HS-27A (cell line): ENCODE measurements at places on chromosomes 1 and 21.

DNA sequence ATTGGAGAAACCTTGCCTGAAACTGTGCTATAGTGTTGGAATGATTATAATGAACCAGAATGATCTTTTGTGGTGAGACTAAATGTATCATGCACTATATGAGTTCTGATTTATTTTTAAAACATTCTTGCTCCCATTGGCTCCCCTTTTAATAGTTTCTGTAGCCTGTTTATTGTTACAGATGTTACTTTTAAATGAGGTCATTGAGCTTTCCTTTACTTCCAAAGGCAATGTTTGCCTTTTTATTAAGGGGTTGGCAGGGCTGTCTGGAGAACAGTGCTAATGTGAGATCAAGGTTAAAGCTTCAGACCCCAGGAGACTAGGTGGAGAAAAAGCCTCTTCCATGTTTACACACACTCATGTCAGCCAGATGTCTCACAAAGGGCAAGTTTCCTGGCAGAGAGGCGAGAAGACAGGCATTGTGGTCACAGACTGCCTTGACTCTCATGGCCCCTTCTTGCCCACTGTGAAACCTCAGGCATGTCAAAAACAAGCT, 120.6 kb upstream of the RAVER2 start:
- DNase-seq, result no peak

- no peak for DNase-seq
These were observed 91.8 kb upstream of the GJB5 start for GRCh38 chr1:34663031-34663430.

- DNase-seq, result peak; percentile 72
These were observed 24.3 kb downstream of the WNT2B start for GRCh38 chr1:112533029-112533428.

DNA sequence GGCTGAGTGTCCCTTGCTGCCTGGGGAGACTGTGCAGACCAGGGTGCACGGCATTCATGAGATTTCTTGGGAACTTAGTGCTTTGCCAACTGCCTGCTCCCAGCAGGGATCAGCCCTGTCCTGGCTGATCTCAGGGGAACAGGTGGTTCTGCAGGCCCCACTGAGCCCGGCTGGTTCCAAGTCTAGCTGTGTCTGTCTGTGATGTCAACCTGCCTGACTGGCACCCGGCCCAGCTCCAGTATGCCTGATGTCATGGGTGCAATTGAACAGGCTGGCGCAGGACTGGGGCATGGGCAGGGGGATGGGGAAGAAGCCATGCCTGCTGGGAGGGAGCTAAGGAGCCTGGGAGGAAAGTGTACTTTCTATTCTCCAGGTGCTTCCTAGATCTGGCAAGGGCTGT, 227.1 kb downstream of the GRIK3 start:
- no peak for DNase-seq

DNA sequence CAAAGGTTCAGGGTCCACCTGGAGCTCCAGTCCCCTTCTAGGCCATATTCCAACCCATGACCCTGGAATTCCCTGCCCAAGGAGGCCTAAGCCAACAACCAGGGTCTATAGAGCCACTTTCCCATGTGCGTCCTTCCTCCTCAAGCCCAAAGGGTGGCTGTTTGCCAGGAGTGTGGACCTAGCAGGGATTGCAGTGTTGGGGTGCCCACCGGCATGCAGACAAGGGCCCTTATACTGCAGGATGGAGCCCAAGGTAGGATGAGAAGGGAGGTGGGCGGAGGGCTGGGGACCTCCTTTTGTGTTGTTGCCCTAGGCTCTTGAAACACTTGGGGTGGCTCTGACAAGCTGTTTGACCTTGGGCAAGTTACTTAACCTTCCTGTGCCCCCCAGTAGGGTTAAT, 19.7 kb upstream of the ADGRB2 start:
- DNase-seq, result no peak

- DNase-seq, result no peak
These were observed 2.9 kb upstream of the PRAMEF12 start for GRCh38 chr1:12770620-12771019.

DNA sequence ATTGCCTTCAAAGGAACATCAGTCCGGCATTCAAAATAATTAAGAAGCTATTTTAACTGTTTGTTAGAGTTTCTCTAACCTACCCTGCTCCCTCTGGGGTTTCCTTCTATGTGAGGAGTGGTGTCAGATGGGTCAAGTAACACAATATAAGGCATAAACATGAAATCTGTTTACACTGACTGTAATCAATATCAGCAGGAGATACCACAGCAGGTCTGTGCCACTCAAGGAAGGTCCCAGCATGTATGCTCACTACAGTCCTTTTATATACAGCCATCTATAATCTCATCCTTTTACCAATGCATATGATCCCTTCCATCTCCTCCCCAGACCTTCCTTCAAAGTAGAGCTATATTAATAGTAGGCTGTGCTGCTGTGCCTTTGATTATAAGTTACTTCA, 25.4 kb downstream of the EEIG2 start:
- DNase-seq, result no peak

DNA sequence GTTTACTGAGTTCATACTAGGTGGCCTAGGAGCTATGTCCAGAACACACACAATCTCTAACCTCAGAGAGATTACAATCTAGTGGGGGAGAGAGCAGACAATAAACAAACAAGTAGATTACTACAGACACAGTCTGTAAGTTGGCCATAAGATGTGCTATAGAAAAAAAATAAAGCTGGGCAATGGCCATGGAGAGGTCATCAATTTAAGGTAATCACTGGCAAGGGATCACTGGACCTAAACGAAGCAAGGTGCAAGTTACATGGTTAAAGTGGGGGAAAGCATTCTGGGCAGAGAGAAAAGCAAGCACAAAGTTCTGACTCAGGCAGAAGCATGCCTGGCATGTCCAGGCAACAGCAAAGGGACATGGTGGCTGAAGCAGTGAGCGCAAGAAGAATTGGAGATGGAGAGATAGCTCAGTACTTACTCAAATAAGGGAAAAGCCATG, 147.0 kb downstream of the RERE start:
- no peak for DNase-seq

GRCh38 chr1:202063093-202063492, 52.7 kb downstream of the ELF3 start:
- DNase-seq, result no peak

GRCh38 chr1:26553942-26554682, 24.6 kb downstream of the RPS6KA1 start:
- no peak for DNase-seq

GRCh38 chr1:58524353-58524945, 22.1 kb downstream of the OMA1 start:
- DNase-seq, result no peak

- no peak for DNase-seq
These were observed 68.6 kb upstream of the ERRFI1 start for GRCh38 chr1:8094481-8095241.

GRCh38 chr1:221164029-221164428, 284.8 kb downstream of the HLX start:
- DNase-seq, result no peak

DNA sequence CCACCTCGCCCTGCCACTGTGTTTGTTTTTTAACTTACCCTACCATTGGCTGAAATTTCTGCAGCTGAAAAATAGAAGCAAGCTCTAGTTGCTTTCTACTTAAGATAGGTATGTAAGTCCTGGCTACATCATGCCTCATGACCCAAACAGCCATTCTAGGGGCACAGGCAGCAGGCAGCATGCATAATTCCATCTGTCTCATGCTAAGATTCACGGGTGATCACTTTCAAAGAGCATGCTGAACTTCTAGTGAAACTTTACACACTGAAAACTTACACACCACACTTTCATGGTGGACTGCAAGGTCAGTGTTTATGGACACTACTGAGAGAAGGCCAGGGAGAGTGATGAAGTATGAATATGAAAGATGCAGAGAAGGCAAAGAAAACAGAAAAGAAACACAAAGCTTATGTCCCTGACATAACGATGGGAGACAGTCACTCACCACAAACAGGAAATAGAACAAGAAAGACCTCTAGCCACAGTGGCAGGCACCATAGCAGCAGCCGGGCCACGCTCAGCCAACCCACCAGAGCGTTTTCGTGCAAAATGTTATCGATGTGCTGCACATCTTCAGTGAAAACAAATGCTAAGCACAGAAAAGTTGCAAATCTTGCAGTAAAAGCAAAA, 102.3 kb upstream of the TIAM1 start:
- DNase-seq, result no peak

DNA sequence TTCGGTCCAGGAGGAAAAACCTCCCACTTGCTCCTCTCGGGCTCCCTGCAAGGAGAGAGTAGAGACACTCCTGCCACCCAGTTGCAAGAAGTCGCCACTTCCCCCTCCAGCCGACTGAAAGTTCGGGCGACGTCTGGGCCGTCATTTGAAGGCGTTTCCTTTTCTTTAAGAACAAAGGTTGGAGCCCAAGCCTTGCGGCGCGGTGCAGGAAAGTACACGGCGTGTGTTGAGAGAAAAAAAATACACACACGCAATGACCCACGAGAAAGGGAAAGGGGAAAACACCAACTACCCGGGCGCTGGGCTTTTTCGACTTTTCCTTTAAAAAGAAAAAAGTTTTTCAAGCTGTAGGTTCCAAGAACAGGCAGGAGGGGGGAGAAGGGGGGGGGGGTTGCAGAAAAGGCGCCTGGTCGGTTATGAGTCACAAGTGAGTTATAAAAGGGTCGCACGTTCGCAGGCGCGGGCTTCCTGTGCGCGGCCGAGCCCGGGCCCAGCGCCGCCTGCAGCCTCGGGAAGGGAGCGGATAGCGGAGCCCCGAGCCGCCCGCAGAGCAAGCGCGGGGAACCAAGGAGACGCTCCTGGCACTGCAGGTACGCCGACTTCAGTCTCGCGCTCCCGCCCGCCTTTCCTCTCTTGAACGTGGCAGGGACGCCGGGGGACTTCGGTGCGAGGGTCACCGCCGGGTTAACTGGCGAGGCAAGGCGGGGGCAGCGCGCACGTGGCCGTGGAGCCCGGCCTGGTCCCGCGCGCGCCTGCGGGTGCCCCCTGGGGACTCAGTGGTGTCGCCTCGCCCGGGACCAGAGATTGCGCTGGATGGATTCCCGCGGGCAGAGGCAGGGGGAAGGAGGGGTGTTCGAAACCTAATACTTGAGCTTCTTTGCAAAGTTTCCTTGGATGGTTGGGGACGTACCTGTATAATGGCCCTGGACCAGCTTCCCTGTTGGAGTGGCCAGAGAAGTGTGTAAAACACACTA, 45.3 kb downstream of the MRPL39 start:
- peak; percentile 64 for DNase-seq

GRCh38 chr1:168288311-168289052, 7.8 kb downstream of the TBX19 start:
- no peak for DNase-seq

DNA sequence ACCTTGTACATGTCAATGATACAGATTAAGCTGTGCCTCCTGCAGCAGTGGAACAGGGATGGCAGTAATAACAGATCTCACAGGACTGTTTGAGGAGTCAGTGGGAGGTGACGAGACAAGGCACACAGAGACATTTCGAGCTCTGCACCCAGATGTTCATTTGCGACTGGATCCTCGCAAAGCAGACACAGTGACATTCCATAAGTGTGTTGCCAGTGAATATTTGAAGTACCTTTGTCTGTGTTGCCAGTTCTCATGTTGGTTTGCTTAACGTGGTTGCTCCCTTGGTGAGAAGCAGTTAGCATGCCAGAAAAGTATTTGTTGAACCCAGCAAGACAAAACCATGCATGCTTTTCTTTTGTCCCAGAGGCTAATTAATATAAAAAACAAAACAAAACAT, 67.0 kb downstream of the NID1 start:
- DNase-seq, result no peak

DNA sequence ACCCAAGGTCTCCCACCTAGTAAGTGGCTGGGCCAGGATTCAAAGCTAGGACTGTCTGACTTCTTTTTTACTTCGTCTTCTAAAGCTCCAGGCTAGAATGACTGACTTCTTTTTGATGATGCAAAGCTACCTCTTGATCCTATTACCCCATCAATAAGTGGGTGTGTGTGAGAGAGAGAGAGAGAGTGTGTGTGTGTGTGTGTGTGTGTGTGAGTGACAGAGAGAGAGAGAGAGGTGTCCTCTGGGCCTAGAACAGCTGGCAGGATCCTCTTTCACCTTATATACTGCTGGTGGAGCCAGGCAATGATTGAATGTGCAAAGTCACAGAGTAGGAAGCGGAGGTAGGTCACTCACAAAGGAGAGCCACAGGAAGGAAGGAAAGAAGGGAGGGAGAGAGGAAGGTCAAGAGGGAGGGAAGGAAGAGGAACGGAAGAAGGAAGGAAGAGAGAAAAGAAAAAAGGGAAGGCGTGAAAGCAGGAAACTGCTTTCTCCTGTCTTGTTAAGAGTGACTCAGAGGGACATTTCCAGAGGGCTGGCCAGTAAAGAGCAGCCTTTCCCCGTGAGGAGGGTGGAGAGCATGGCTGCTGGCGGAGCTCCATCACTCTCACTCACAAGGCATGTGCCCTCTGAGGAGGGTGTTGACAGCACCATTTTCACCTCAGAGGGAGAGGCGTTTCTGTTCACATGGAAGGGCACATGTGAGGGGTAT, 68.9 kb downstream of the CDC7 start:
- DNase-seq, result peak; percentile 92

DNA sequence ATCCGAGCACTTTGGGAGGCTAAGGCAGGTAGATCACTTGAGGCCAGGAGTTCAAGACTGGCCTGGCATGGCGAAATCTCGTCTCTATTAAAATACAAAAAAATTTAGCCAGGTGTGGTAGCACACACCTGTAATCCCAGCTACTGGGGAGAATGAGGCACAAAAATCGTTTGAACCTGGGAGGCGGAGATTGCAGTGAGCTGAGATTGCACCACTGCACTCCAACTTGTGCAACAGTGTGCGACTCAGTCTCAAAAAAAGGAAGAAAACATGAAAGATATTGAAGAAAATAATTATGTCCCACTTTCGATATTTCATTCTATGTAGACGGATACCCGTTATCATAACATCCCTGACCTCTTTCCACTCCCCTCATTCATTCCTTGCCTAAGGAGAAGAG, 19.2 kb downstream of the TUT4 start:
- no peak for DNase-seq

GRCh38 chr1:155085504-155086127, 7.0 kb downstream of the EFNA3 start:
- DNase-seq, result no peak

GRCh38 chr1:71170925-71171324, 90.1 kb upstream of the ZRANB2 start:
- DNase-seq, result no peak

GRCh38 chr1:206633708-206634121, 1.6 kb upstream of the DYRK3 start:
- no peak for DNase-seq

DNA sequence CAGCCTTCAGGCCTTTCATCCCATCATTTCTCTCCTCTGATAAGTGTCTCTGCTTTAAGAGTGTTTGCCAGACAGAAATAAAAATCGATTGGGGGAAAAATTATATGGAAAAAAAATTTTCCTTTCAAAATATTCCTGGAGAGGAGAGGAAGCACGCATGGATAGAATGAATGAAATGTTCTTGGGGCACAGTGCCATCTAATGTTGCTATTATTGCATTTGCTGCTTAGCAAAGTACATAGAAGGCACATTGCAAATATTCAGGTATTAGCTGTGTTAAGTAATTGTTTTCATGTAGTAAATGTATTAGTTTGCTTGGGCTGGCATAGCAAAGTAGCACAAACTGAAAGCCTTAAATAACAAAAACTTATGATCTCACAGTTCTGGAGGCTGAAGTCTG, 18.1 kb downstream of the B3GALT5 start:
- no peak for DNase-seq

GRCh38 chr1:48251323-48251722, 28.8 kb downstream of the SLC5A9 start:
- no peak for DNase-seq

GRCh38 chr1:188224263-188224662, 1395.5 kb downstream of the PLA2G4A start:
- DNase-seq, result no peak
